Activated naive CD4-positive, alpha-beta T cell (primary cell): ENCODE measurements at places on chromosomes 2 and 18.

DNA sequence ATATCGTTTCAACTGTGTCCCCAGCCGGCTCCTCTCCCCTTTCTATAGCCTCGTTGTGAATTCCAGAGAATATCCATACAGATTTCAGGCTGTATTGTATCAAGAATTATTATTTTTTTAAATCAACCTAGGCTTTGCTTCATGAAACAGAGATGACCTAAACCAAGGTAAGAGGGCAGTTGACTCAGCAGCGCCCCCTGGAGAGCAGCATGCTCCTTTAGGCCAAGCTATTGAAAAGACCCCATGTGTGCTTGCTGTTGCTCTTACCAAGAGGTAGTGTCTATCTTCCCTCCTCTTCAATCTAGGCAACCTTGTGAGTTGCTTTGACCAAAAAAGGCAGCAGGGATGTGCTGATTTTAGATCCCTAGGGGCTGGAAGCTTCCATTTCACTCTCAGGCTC is 426.7 kb upstream of the SMIM21 start:
- DNase-seq = no peak

- no peak for DNase-seq
Measured at GRCh38 chr2:233844064-233844807, 10.1 kb downstream of the HJURP start.

GRCh38 chr18:60391571-60392226 is 19.1 kb upstream of the MC4R start:
- no peak for DNase-seq

DNA sequence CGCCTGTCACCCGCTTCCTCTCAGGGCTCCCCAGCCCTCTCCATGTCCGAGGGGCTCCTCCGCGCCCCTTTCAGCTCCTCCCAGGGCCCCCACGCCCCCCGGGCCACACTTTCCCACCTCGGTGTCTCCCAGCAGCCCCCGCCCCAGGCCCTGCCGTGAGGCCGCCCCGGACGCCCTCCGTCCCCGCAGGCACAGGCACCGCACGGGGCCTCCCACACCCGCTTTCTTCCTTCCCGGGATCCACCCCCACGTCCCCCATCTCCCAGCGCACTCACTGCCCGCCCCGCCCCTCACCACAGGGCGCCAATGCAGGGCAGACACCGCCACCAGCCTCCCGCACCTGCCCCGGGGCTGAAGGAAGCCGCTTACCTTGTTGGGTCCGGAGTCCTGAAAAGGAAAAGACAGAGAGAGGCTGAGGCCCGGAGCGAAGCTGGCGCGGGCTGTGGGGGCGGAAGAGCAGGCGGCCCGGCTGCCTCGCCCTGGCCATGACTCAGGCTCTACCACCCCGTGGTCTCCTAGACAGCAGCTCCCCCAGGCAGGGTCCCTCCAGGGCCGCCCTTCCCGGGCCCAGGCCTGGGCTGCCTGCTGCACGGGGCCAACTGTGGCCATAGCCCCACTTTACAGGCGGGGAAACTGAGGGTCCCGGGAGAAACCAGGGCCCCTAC is 37.7 kb downstream of the KIF1A start:
- DNase-seq = no peak

- no peak for DNase-seq
Measured at GRCh38 chr2:20291106-20291564, 59.5 kb downstream of the PUM2 start.

DNA sequence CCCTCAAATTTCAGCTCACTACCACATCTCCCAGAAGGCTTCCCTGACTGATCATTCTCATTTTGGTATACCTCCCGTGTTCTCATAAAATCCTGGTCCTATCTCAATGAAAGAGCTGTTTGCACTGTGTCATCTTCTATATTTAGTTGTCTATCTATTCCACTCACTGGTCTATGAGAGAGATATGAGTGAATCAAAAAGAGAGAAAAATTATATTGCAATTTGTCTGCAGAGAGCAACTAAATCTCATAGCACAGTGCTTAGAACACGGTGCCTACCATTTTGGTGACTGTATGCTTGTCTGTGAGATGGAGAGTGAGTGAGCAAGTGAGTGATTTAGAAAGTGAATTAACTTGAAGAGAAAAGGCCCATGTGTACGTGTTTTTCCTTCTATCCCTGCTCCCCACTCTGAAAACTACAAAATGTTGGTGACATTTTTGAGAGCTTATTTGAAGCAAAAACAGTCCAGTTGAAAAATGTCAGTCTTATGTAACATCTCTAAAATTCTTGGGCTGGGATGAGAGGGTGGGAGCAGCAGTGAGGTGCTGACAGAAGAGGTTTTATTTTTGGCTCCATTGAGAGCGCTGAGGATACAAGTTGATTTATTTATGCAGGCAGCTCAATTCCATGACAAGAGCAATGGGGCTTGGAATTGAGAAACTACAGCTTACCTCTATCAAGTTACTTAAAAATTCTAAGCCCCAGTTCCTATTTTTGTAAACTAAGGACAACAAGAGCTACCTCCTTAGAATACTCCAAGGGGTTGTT is 373.5 kb upstream of the CHST9 start:
- no peak for DNase-seq

GRCh38 chr2:206814498-206814897 is 49.1 kb downstream of the FASTKD2 start:
- DNase-seq = no peak

- no peak for DNase-seq
Measured at GRCh38 chr2:100754951-100755350, 65.0 kb upstream of the NPAS2 start.

DNA sequence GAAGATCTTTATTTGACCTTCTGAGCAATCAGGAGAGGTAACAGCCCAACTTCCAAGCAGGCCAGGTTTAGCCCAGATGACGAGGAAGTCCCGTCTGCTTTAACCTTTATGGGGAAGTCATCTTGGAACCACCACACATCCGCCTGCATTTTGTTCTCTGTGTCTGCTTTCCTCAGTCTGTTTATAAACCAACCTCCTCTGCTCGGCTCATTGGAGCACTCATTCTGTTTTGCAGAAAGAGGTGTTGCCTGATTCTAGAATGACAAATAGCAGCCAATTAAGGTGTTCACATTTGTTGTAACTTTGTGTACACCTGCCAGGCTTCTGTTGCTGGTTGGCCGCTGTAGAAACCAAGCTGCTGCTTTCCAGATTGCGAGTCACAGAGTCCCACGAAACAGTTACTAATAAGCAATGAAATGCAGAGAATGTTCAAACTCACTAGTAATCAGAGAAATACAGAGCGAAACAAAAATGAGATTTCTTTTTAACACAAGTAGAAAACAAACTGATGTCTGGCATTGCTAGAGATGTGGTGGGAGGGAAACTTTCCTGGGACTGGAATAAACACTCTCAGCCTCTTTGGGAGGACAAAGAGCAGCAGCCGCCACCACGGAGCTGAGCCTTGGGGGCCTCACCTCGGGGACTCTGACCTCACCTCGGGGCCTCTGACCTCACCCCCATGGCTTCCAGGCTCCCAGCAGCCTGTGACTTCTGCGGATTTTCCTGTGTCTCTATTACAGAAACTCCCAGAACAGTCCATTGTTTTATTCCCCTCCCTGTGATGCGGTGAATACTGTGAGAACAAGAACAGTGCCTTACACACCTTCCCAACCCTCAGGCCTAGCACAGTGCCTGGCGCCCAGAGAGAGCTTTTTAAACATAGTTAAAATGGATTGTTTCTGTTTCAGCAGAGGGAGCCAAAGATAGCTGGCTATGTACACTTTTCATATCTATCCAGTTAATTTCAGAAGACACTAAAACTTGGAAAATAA is 64.0 kb downstream of the MBP start:
- DNase-seq = no peak

DNA sequence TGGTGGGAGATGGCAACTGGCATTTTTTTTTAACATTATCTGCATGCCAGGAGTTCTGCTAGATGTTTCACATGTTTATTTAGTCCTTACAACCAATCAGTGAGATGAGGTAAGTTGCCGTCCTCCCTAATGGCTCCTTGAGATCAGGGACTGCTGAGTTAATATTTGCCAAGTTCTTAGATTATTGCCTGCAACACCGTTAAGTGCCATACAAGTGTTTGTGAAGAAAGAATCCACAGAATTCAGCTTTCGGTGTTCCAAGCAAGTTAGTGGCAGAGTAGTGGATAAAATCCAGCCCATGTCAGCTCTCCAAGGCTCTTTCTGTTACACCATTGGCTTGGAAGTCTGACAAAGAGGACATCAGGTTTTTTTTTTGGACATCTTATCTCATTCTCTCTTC is 95.9 kb downstream of the C1QL2 start:
- no peak for DNase-seq

GRCh38 chr18:13138420-13139139 is 80.0 kb upstream of the LDLRAD4 start:
- no peak for DNase-seq

GRCh38 chr2:230408244-230408842 is 7.7 kb upstream of the SP100 start:
- no peak for DNase-seq

DNA sequence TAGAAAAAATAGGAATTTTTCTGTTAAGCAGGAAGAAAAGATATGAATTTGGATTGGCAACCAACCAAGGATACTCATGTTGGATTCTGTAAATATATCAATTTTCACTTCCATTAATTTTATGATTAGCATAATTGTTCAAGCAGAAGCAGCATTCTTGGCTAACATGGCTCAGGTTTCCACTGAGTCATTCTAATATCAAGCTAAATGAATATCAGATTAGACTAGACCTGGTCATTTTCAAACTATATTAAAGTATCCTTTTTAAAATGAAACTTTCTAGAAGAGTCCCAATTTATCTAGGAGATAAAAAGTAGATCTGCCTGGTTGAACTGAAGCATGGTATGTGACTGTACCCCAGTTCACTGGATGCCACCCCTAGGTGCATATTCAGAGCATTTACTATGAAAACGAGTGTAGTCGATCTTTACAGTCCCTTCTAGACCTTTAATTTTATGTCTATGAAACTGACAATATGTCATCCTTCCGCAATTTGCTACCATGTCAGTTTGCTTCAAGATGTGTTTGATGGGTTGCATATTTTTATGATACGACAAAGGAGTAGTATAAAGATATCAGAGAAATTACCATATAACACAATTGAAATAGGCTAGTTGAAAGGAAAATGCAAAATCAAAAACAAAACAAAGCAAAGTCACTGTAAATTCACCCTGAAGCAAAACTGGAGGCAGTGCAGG is 704.9 kb downstream of the ERBB4 start:
- no peak for DNase-seq

DNA sequence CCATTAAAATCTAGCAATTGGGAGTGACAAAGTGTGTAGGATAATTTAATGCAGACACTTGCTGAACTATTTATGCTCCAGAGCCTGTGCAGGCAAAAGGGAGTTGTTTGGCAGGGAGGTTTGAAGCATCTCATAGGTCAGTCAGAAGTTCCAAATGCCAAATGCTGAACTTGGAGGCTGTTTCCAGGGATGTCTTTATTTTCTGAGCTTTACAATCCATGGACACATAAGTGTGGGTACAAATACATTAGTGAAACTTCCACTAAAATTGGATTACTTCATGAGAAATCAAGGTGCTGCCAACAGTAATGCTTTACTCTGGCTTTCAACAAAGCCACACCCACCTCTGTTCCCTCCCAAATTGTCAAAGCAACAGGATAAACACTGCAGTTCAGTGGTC is 422.1 kb upstream of the SETBP1 start:
- no peak for DNase-seq

DNA sequence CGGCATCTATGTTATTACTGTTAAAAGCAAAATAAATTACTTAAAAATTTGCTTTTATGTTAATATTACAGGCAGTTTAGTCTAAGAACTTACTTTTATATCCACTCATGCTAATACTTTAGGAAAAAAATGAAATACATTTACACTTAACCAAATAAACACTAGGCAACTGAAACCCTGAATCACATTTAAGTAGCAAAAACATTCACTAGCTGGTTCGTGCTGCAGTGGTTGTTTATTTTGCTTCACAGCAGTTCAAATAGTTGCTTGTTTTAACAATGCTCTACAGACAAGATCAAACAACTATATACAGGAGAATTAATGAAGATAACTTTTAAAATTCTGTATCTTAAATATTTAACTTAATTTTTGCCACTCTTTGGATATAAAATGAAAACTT is 60.8 kb downstream of the ABCG8 start:
- no peak for DNase-seq

DNA sequence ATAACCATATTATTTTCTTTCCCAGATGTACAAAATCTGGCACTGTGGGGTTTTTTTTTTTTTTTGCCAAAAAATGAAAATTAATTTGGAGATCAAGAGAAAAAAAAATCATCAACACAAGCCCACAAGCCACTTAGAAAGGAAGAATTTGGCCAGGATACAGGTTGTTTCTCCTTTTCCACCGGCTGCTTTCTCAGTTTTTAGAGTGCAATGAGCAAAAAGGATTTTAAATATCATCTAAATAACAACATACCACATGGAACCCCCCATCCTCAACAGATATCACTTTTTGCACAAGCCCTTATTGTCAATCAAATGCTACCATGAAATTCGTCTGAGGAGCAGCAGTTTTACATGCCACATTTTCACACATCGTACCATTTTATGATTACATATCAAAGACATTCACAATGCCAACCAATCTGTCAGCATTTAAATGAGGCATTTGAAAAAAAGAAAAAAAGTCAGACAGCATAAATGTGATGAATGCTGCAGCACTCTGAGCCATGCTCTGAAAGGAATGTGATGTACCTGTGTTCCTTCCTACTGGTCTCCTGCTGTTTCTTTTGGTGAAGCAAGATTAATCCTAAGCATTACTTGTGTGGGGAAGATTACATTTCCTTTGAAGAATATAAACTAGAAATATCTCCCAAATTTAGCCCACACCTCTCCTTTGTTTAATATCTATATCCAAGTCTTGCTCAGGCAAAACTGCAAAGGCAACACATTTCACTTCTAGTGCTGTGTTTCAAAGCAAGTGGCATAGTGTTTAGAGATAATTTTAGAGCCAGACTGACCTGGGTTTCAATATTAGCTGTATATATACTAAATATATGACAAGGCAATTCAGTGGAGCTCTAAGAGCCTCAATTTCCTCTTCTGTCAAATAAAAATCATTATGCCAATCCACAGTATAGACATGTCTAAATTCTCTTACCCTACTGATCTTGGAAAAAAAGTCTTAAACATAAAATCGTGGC is 391.3 kb downstream of the CMPK2 start:
- DNase-seq = no peak

DNA sequence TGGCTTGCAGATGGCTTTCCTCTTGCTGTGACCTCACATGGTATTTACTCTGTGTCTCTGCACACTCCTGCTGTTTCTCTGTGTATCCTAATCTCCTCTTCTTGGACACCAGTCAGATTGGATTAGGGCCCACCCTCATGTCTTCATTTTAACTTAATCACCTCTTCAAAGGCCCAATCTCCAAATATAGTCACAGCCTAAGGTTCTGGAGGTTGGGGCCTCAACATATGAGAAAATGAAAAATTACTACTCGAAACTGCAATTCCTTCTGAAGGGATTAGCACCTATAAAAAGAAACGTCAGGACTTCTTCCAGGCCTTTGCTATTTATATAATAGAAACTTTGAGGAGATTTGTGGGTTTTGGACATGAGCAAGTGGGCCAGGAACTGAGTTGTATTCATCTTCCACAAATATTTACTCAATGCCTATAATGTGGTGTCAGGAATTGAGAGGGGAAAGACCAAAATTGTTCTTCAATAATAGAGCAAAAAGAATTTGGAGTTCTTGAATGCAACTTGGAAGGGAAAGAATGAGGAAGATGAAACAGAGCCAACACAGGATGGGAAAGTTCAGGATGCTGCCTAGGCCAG is 270.0 kb upstream of the FN1 start:
- DNase-seq = no peak
